BE2C (cell line): ENCODE measurements at places on chromosomes 2 and 18.

- no peak for DNase-seq
These were observed 71.2 kb upstream of the RBM44 start for GRCh38 chr2:237727363-237727762.

DNA sequence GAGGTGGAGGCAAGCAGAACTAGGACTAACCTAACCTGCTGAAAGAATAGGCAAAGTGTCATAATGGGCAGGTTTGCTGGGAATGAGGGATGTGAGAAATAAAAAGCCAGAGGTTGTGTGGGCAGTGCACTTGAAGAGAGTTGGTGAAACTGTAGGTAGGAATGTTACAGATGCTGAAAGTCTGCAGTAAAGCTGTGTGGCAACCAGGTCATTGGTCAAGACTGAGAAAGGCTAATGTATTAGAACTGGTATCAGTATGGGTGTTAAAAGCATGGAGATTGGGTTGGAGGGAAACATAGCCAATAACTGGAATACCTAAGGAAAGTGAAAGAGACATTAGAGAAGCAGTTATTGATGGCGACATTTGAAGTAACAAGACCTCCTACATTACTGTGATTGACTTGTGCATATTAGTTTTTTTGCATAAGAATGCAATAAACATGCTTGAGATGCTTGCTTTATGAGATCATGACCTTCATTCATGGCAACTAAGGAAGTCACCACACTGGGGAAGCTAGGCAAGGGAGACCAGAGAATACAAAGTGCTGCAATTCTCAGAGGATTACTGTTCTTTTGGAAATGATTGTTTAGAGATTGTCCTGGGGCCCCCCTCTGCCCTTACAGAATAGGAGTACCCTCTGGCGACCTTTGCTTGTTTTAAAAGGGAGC is 11.8 kb downstream of the GULP1 start:
- no peak for DNase-seq

GRCh38 chr2:236210536-236210935 is 42.4 kb upstream of the GBX2 start:
- no peak for DNase-seq

- no peak for DNase-seq
These were observed 4.5 kb downstream of the SLC14A1 start for GRCh38 chr18:45728336-45729010.

DNA sequence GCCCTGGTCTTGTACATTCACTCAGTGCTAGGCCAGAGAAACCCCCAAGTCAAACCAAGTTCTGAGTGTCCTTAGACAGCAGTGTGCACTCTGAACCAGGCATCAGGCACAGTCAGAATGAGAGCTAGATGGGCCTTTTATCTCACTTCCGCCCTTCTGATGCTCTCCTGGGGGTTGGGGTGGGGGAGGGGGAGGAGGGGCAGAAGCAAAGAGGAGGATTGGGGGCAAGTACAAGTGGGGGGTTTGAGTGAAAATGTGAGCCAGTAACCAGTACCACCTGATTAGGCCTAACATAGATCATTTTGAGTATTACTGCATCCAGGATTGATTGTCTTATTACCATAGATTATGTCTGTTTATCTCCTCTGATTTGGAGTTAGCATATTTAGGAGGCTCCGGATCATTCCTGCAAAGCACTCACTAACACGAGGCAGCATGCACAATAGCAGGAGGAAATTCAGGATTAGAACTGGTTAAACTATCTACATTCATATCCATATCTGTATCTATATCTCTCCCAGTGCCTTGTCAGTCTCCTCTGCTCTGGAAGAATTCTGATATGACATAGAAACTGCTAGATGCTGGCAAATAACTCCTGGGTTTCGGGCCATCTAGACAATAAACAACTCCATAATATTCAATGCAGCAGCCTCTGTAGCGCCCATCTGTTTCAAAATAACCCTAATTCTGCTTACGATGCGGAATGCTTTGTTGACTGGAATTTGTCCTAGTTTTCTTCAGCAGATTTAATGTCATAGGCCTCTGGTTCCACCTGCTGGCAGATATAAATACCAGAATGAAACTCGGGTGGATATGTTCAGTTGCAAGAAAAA is 149.1 kb downstream of the RHBDD1 start:
- peak; percentile 44 for DNase-seq

DNA sequence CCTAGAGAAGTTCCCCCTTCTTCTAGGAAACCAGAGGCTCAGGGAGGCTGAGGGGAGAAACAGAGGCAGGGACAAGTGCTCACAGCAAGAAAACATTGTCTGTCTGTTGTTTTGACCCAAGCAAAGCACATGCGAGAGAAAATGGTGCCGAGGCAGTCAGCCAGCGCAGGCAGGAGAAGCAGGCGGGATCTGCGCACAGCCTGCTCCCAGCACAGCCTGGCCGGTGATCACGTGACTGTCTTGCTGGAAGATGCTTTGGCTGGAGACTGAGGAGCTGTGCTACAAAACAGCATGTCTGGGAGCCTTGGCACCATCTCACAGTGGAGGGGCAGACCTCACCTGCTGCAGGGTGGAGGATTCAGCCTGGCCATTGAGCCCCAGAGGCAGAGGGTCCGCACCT is 93.7 kb upstream of the MYCN start:
- no peak for DNase-seq

- DNase-seq = no peak
These were observed 52.7 kb upstream of the CCDC68 start for GRCh38 chr18:55012008-55012407.

DNA sequence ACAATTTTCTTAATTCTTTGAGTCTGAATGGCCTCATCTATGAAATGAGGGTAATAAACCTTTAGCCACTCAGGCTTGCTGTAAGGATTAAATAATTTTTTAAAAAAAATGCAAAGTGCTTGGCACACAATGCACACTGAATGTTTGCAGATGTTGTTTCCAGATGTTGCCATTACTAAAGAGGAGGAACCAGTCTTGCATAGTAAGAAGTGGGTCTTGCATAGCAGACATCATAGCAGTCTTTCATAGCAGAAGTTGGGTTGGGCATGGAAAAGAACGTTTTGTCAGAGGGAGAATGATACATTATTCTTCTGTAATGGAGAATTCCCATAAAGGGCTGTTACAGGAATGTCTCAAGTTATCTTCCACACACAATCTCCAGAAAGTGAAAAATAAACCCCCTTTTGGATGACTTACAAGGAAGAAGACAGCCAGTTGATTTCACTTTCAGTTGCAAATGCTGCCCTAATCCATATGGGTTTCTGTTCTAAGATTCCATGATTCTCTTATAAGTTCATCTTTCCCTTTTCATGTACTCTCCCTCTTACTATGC is 327.7 kb downstream of the SUCLG1 start:
- no peak for DNase-seq

- no peak for DNase-seq
These were observed 204.2 kb downstream of the CYP26B1 start for GRCh38 chr2:71943238-71944182.

DNA sequence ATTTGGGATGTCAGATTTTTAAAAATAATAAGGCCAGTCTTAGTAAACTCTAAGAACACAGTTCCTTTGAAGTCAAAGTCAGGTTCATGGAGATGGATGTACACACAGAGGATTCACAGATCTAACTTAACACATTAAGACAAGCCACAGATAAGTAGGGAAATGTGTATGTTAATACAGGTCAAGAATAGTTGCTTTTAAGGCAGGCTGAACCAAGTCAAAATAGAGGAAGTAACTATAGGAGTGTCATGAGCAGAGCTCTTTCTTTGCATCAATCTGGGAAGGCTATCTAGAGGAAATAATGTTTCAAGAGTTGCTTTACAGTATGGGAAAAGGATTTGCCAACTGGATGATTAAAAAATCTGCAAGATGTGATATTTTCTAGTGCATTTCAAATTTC is 128.0 kb upstream of the FBXO11 start:
- DNase-seq = no peak

- DNase-seq = no peak
These were observed 44.2 kb downstream of the TGIF1 start for GRCh38 chr18:3494245-3494526.

- DNase-seq = no peak
These were observed 14.8 kb upstream of the PROC start for GRCh38 chr2:127403460-127403859.

DNA sequence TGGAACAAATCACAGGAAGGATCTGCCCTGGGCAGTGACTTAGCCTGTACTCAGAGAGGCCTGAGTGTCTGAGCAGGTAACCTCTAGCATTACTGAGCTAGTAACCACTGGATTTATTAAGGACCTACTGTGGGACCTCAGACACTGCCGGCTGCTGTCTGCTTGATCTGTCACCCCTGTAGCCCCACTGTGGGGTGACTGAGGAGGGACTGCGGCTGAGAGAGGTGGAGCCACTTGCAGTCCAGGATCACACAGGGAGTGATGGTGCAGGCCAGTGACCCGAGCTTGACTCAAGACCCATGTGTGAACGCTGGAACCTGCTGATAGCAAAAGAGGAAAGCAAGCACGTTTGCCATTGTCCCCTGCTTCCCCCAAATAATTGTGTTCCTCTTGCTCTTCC is 15.6 kb downstream of the CHMP1B start:
- DNase-seq = no peak

GRCh38 chr2:190216829-190217228 is 102.8 kb downstream of the HIBCH start:
- DNase-seq = peak; percentile 72

GRCh38 chr2:222208010-222208690 is 90.6 kb downstream of the PAX3 start:
- no peak for DNase-seq

DNA sequence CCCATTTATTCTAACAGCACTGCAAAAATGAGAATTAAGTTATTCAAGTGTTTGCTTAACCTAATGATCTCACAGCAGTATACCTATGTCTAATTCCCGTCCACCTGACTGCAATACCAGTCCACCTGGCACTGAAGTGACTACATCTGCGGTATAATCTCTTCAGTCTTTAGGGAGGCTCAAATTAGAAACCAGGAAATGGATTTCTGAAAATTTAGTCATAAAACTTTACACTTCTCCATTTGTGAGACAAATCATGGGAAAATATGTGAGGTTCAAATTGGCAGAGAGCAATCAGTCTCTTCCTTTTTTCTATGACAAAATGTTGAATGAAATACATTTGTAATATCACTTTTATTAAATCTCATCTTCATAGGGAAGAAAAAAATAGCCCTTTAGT is 33.0 kb downstream of the FTCDNL1 start:
- DNase-seq = no peak

DNA sequence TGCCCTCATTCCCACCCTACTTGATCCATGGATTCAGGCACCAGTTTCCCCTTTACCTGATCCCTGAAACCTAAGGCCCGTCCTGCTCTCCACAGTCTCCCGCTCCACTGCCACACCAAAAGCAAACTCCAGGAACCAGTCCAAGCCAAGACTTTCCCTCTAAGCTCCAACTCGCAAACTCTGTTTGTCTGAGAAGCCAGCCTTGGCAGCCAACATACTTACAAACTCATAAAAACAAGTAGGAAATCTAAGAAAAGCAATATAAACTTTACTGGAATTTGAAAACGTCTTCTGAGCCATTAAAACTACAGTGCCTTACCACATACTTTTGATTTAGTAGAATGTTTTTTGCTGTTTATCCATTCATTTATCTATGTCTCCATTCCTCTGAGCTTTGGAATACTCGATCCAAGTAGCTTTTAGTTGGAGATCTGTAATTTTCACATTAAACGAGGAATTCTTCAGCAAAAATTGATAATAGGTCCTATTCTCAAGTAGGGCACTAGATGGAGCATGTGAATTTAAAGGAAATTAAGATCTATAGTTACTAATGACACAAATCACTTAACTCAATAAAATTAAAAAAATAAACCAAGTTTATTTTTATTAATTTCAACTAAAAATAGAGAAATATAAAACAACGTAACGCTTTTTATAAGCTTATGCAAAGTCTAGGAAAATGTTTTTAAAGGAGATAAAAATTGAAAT is 199.7 kb downstream of the MYO3B start:
- no peak for DNase-seq

GRCh38 chr2:7510353-7510752 is 593.1 kb downstream of the RNF144A start:
- no peak for DNase-seq

- no peak for DNase-seq
These were observed 351.3 kb downstream of the GPD2 start for GRCh38 chr2:156787517-156787916.

- DNase-seq = no peak
These were observed 46.2 kb downstream of the CAB39 start for GRCh38 chr2:230758566-230759480.

DNA sequence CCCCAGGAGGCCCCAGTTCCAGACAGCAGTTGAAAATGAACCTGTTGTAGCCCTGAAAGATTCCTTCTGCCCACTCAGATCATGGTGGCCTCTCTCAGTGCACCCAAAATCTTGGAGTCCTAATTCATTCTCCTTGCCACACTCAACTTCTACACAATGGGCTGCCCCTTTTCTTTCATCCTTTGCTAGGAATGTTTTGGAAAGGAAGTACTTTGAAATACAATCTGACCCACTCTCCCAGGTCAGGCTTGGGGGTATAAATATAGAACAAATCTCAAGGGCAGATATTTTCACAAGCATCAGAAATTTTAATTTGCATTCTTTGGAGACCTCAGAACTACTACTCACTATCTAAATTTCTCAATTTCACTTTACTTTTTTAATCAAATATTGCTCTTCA is 103.2 kb upstream of the SH3BP4 start:
- DNase-seq = no peak

DNA sequence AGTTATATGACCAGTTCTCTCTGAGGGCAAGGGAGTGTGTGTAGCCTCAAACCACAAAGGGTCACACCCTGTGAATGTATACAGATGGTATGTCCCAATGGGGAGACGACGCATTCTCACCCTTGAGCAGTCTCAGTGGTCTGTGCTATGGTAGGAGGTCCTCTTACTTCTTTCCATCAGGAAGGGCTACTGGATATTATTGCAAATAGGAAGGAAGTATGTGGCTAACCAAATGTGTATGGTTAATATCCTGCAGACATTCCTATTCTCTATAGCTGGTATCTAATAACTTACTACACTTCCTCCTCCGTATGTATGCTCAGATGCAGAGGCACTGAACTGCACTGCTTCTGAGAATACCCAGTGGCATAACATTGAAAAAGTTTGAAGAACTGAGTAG is 306.7 kb upstream of the CCDC68 start:
- DNase-seq = no peak

DNA sequence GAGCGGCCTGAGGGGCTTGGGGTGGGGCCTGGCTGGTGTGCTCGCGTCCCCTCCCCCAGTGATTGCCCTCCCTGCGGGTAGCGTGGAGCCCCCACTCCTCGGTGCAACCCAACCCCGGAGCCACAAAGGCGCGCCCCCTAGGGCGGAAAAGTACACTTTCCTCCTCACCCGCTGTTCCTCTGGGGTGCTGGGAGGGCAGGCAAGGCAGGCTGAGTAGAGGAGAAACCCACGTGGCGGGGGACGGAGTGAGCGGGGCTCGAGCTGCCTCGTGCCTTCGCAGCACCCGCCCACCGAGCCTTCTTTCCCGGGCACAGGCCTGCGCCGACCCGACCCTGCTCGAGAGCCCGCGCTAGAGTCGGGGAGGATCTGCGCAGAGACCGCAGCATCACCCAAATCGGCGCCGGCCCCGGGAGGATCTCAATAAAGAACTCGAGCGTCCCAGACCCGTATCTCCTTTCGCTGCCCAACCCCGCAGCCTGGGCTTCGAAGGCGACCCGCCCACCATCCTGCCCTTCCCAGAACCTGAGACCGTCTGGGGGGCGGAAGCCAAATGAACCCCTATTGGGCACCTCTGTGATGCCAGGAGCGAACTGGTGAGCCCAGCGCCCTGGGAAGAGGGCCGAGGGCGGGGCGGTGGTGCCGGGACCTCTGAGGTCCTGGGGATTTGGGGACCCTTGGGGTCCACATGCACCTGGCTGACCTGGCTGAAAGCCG is 1.5 kb downstream of the UCN start:
- DNase-seq = peak; percentile 40
